Renal pelvis (tissue), 12 donors: ENCODE measurements at places on chromosomes 5 and 9. TPM values are rescaled to one million over a fixed set of nuclear protein-coding genes. Genes with fewer than 3 reads are reported as not detected.

GRCh38 chr9:122265149-122265915 is 650 bp downstream of the MRRF start:
- DNase-seq, result no peak

The SLC45A2 gene
- polyA plus RNA-seq, result 1.1 TPM

The PCBD2 gene
- 8.1 TPM for polyA plus RNA-seq

DNA sequence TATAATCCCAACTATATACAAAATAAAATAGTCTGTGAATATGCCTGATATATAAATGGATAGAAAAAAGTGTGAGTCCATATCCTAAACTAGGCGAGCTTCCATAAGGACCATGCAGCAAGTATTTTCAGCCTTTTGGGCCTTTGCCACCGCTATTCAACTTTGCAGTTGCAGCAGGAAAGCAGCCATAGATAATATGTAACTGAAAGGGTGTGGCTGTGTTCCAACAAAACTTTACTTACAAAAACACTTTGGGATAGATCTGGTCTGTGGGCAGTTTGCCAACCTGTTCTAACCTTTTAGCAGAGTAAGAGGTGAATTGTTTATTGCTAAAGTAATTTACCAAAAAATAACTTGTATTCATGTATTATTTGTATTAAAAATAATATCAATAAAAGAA is 127.8 kb upstream of the GPR151 start:
- DNase-seq, result no peak

DNA sequence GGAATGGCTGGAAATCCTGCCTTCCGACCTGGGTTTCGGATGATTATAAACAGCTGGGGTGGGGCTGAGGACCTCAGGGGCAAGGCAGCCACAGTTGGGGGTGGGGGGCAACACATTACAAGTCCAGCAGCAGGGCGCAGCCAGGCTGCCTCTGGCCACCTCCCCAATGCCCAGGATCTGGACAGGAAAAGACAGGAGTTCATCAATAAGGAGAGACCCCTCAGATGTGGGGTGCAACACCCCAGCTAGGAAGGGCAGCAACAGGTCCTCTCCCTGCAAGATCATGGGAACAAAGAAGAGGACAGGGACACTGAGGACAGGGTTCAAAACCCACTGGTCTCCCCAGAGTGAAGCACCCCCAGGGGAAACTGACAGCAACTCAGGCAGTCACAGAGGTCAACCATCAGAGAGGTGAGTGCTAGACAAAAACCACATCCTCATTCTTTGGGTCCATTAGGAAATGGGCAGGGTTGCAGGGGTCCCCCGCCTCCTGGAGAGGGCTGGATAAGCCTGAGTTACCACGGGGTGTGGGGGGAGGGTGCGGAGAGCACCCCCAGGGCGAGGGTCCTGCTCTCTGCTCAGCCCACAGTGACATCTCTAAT is 33.5 kb downstream of the SEMA4D start:
- no peak for DNase-seq

The IFNB1 gene
- polyA plus RNA-seq, result not detected

GRCh38 chr9:36298566-36298965 is 40.3 kb upstream of the GNE start:
- no peak for DNase-seq

DNA sequence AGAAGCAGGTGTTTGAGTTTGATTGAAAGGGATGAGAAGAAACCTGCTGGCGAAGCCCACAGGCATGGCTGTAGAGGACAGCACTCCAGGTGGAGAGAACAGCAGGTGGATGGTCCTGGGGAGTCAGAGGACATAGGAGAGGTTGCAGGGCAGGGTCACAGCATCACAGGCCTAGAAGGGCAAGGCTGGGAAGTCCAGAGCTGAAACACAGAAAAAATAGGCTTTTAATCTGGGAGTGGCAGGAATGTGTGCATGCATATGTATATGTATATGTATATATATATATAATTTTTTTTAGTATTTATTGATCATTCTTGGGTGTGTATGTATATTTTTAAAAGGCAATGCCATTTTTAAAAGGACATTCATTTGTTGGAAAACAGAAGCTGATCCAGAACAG is 118.4 kb downstream of the ADAMTS16 start:
- DNase-seq, result no peak

The SHOC1 gene
- 0.67 TPM for polyA plus RNA-seq

The GARNL3 gene
- polyA plus RNA-seq, result 21.2 TPM

The PCDHB10 gene
- 6.4 TPM for polyA plus RNA-seq
